Stimulated activated CD8-positive, alpha-beta memory T cell treated with anti-CD3 and anti-CD28 coated beads, Interleukin-12 subunit alpha, Interleukin-12 subunit beta, amount 100 ng/mL, for 1 hour (primary cell): ENCODE measurements at places on chromosomes 12 and 14.

GRCh38 chr12:26621932-26622331 is 211.1 kb downstream of the ITPR2 start:
- no peak for DNase-seq

- no peak for DNase-seq
Observed at GRCh38 chr14:87784386-87784785, 208.6 kb downstream of the GALC start.

DNA sequence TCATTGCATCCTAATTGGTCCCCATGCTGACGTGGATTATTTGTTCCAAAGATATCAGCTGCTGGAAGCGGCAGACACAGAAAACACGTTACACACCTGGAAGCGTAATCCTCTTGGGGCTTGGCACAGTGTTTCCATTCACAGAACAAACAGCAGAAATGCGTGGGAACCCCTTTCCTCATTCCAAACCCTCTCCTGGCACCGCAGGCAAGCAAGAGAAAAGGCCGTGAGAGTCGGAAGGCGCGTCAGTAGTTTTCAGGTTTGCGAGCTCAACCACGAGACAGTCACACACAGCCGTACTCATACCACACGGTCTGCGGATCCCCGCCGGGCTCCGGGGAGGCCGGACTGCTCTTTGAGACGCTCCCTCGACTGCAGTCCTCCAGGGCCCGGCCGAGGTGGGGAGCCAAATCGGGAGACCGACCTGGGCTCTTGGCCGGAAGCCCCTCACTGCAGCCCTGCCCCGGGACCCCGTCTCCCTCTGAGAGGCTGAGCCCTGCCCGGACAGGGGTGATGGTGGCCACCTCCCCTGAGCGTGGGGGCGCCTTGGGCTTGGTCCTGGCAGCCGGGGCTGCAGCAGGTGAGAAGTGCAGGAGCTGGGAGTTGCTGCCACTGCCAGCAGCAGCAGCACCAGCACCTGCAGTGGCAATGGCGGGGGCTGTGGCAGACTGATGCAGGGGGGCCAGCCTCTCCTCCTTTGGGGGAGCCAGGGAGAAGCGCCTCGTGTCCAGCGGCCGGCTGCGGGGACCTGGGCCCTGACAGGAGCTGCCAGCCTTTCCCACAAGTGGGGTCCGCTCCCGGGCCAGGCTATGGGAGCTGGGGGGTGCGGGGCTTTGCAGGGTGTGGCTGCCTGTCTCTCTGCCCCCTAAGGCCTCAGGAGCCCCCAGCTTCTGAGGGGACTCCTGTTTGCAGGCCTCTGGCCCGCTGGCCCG is 28.1 kb upstream of the GPR68 start:
- no peak for DNase-seq

DNA sequence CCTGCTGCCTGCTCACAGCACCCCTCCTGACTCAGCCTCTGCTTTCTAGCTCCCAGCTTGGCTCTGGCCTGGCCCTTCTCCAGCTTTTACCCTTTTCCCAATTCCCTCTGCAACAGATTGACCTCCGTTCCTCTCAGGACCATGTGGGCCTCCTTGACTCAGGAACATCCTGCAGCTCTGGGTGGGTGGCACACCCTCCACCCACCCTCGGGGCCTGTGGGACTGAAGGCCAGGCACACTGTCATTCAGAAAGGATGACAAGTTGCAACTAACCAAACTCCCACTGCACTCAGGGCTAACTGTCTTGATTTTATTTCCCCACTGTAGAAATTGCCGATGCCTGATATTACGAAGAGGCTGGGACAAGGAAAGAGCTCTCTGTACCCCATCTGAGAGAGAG is 59.4 kb downstream of the HELB start:
- DNase-seq, result no peak

GRCh38 chr14:56789955-56790354 is 20.3 kb downstream of the OTX2 start:
- DNase-seq, result no peak

- DNase-seq, result no peak
Observed at GRCh38 chr14:100484531-100485267, 102.5 kb downstream of the BEGAIN start.

GRCh38 chr14:93137864-93138263 is 22.1 kb upstream of the ITPK1 start:
- no peak for DNase-seq

DNA sequence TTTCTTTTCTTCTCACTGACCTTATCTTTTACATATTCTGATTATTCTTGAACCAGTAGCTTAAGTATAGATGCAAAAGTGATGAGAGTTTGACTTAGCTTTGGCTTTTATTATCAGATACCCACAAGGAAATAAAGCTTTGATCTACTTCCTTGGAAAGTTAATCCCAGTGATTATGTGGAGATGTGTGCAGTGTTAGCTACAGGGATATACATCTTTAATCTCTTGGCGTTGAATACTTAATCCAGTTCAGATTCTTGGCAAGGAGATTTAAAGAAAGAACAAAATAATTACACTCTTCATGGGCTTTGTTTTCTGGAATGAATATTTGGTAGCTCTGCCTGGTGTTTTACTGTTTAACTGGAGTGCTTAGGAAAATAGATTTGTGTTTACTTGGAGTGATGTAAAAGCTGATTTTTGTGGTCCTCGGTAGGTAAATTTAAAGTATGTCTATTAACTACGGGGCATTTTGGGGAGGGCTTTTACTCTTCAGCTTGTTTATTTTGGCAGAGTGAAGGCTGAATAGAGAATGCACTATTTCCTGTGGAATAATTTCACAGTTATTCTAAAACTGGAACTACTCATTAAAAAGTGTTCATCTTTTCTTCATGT is 150.1 kb upstream of the LRIG3 start:
- DNase-seq, result no peak

DNA sequence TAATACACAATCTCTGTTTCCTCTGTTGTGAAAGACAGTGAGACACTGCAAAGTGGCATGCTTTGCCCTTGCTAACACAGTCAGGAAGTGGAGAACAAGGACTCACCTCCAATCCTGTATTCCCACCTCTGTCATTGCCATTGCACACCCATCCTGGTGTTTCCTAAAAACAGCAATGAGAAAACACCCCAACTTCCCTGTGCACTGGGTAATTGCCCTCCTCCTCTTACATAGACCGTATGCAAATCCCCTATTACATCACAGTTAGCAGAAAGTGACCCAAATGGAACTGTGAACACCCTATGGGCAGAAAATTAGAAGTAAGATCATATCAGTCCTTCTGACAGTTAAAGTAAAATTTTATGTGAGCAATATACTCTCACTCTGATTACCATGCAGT is 355.5 kb downstream of the BCL11B start:
- no peak for DNase-seq

GRCh38 chr12:51866762-51867161 is 18.2 kb upstream of the FIGNL2 start:
- no peak for DNase-seq

- DNase-seq, result no peak
Observed at GRCh38 chr12:75760573-75761294, 249.3 kb upstream of the KRR1 start.

DNA sequence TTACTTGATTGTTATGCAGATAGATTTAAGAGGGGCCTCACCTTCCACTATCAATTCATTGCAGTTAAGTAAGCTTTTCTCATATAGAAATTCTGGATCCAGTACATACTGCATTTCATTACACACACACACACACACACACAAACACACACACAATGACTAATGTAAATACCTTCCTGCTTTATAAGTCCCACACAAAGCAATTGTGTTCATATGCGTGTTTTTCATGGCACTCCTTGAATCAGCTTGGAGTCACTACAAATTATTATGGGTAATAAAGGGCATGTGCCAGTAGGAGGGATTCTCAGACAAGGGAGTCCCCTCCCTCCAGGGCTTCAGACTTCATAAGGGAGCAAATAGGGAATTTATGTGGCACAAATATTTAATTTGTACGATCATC is 4.5 kb downstream of the MIPOL1 start:
- DNase-seq, result no peak

DNA sequence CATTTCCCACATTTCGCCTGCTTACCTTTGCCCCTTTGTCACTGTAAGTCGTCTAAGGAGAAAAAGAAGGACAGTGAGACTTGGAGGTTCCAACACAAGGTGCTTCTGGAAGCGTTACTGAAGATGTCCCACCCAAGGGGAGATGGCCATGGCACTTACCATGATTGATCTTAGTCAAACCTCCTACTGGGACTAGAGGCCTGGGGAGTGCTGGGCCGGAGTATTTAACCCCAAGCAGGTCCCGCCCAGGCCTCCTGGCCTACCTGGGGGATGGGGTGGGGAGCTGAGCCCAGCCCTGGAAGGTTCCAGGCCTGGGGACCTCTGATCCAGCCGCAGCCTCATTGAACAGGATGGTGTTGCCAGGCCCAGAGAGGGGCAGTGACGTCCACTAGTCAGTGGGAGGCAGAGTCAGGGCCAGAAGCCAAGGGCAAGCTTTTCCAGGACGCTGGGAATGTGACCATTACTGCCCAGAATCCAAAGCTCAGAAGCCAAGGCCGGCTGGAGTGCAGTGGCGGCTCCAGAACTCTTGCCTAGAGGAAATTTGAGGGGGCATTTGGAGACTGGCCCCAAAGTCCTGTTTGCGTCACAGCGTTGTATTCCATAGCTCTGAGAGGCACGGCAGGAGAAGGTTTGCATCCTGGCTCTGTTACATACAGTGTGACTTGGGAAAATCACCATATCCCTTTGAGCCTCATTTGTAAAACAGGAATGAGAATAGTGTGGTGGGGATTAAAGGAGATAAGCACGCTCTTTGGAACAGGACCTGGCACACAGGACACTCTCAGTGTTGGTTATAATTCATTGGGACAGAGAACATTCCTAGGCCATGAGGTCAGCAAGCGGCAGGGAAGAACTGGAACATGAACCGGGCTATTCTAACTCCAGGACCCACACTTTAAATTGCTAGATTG is at the start of gene HPD:
TSS of gene HPD (minus strand) at position 198 of the 911 bp plus-strand sequence. CDS start at position 162, 36 bp downstream.
- no peak for DNase-seq

DNA sequence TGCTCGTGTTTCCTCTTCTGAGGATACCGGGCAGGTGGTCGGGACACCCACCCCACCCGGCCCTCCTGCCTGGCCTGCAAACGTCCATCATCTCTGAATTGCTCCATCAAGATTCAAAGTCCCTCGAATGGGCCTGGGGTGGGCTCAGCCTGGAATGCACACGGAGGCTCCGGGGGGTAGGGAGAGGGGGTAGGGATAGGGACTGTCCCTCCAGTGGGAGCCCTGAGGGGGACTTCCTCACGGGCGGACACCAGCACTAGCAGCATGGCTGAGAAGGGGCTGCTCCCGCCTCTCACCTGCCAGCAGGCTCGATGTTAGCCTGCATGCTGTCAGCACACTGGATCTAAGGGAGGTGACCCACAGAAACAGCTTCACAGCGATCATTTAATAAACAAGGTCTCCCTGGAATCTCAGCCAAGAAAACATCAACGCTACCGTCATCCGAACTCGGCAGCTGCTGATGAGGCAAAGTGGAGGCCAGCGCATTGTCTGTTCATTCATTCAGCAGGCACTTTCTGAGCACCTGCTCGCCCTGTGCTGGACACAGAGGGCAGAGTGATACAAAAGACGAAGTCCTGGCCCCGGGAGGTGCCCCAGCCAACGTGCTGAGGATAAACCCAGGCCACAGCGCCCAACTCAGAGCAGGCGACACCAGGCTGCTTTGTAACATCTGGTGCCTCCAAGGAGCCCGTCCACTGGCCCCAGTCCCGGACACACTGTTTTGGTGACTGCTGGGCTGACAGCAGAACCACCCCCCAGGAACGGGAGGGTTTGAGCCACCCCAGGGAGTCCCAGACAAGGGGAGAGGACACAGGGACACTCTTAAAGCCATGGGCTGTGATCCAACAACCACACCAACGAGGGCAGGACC is 6.3 kb downstream of the TMEM179 start:
- DNase-seq, result no peak

GRCh38 chr12:104064842-104065427 is 604 bp downstream of the HCFC2 start:
- no peak for DNase-seq

- no peak for DNase-seq
Observed at GRCh38 chr14:105058521-105059034, 6.7 kb downstream of the GPR132 start.

DNA sequence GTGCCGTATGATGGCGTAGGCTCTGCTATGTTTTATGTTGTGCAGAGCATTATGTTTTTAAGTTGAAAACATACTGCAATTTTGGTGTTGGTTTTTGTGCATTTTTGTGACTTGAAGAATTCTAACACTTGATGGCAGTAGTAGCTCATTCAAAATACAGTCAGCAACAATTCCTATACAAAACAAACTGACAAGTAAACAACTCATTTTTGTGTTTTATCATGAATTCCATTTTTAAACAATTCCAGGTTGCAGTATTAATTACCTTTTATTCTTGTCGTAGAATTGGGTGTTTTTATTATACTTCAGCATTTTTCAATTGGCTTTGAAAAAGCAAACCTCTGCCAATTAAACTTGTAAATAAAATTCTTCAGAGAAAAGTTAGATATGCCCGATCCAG is 4.1 kb upstream of the CCER1 start:
- DNase-seq, result no peak

DNA sequence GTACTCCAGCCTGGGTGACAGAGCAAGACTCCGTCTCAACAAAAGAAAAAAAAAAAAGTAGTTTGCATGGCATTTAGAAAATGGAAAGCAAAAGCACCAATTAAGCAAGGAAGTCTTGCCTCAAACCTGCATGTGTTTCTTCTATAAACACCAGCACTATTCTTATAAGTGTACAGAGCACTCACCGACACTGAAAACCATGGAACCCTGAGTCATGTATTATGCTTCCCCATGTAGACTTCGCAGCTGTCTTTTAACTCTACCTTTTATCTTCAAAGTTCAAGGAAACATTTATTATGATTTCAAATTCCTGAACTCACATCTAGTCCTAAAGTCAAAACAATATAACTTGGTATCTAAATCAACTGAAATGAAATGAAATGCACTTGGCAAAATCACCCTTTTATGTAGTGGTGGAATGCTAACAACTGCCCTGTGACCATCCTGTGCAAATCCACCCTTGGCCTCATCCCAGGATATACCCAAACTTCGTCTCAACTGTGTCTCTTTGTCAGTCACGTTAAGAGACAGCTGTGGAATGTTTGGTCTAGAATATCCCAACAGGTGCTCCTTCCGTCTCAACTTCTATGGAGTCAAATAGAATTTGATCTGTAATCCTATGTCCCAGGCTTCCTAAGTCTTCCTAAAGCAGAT is 4.8 kb downstream of the BCAT1 start:
- no peak for DNase-seq

DNA sequence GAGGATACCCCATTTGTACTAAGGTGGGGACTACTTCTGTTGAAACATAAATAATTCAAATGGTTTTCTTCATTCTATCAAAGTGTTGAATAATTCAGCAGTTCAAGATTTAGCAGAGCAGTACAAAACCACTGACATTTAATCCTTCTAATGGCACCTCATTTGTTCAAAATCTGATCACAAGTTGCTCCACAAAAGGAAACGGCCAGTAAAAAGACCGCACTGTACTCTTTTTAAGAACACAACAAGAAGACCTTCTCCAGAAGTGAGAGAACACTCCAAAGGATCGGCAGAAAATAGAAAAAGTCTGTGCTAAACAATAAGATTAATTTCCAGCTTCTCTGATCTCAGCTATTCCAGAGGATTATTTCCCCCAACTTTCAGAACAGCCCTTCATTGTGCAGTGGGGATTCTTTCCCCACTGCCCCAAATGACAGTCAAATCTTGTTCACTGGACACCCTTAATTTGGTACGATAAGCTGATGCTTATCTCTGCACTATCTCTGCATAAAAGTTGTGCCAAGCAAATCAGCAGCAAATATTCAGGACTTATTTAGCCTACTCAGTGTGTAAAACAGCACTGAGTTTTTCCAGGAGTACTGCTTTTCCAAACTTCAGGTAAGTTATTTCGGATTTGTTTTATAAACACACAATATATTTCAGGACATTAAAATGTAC is 5.2 kb downstream of the MPHOSPH9 start:
- DNase-seq, result no peak
